SW 1271 (cell line): ENCODE measurements at places on chromosomes 16 and 17.

DNA sequence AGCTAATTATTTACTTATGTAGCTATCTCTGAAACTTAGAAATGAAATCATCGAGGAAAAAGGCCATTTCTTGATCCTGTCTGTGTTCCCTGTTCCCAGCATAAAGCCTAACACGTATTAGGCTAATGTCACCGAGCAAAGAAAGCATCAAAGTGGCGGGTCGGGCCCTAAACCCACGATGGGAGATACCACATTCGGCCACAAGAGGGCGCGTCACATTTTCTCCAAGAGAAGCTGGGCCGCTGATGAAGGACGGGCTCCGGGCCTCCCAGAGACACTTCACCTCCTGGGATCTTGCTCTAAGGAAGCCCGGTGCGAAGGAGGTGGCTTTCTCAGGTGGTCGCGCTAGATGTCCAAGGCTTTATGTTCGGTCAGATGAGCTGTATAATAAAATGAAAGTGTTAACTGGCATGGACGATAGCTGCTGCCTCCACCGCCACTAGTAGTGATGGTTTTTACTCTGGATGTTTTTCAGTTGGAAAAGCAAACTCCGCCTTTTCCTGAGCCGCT is 853 bp upstream of the PDK2 start:
- DNase-seq: peak; percentile 66

DNA sequence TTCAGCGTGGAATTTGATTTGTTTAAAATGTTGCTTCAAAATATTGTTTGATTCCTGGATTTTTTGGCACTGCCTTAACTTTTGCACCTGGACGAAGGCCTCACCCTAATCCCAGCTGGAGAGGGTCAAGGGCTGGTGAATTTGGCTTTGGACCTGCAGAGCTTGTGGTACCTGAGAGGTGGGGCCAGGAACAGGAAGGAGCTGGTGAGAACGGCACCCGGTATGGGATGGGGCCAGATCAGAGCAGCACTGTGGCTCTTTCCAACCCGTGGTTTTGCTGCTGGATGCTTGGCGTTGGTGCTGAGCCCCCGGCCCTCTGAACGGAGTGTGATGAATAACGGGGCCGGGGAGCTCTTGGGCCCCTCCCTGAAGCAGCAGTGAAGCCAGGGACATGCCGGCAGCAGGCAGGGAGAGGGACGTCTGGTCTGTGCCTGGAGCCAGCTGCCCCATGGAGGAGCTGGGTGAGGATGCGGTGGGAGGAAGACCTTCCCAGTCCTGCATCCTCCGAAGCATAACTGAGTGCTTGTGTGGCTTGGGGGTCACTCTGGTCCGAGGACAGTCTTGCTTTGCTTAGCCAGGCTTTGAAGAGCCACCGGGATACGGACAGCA is 275.4 kb downstream of the SEC14L1 start:
- no peak for DNase-seq

GRCh38 chr16:22188595-22189442 is 17.3 kb upstream of the EEF2K start:
- peak; percentile 20 for DNase-seq

GRCh38 chr17:46877466-46877865 is 26.1 kb downstream of the WNT9B start:
- DNase-seq: no peak

DNA sequence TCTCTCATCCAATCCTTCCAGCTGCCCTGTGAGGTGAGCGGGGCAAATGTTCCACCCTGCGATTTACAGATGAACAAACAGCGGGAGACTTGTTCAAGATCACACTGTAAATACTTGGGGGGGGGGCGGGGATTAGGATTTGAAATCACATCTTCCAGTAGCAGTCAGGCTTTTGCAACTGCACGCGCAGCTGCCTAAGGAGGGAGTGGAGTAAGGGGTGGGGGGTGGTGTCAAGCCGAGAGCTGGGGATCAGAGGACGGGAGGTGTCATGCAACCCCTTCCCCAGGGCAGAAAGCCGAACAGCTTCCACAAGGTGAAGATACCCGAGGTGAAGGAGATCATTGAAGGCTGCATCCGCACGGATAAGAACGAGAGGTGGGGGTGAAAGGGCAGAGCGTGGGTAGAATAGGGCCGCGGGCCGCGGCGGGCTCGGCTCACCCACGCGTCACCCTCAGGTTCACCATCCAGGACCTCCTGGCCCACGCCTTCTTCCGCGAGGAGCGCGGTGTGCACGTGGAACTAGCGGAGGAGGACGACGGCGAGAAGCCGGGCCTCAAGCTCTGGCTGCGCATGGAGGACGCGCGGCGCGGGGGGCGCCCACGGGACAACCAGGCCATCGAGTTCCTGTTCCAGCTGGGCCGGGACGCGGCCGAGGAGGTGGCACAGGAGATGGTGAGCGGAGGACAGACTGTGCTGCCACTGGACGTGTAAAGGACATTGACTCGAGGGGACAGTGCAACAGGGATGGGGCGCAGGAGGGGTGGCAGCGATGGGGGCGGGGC is 4.6 kb downstream of the WNK4 start:
- DNase-seq: no peak

DNA sequence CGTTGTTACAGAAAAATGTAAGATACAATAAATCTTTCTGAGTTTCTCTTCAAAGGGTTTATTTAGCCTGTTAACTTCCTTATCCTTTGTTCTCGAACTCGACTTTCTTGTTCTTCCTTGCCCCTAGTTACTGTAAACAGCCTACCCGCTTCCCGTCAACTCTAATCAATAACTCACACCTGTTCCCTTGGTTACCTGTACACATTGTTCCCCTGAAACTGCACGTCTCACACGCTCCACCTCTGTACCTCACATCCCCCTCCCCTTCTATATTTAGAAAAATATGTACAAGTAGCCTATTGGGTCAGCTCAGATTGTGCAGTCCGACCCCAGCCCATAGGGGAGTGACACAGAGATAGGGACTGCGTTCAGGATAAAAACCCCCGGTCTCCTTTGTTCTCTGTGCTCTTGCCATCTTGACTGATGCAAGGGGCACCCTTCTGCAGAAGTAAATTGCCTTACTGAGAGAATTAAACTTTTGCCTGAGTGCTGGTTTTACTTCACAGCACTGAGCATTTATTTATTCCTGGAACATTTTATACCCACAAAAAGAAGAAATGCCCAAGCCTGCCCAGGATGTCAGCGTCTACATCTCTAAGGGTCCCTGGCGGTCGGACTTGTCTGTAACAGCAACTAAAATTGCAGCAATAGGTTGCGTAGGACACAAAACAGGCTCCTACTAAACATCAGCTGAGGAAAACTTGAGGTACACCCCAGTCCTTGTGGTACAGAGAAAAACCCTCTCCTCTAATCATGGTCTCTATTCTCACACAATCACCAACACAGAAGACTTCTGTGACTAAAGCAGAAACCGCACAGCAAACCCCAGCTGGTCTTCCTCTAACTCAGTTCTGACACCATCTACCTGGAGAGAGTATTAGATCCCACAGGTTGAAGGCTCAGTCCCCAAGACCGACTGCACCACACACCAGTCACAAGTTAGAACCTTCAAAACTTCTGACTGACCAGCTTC is 11.3 kb downstream of the WDR45B start:
- no peak for DNase-seq

DNA sequence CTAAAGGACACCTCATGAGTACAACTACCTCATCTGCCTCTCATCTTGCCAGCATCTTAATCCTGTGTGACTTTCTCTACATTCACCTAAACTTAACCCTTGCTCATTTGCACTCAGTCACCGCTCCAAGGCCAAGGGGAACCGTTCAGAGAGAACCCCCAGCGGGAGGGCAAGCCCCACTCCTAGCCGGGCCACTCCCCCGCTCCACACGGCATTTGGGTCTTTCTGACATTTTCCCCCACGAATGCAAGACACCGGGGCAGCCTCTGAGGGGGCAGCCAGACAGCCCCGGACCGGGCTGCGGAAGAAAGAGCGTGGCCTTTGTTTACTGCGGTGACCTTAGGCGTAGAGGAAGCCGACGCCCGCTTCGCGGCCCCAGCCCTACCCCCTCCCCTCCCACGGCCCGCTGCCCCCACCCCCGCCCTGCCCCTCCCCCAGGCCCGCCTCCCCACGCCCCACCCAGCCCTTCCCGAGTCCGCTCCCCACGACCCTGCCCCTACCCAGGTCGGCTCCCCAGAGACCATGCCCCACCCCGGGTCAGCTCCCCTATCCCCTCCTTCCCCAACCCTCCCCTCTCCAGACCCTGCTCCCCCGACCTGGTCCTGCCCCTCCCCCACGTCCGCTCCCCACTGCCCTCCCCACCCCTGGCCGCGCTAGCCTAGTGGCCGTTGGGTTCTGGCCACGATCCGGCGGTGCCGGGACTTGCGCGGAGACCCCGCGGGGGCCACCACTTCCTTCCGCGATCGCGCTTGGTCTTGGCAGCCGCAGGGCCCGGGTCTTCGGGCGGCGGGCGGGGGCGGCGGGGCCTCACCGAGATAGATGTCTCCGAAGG is 789 bp downstream of the CSNK1D start:
- no peak for DNase-seq

- DNase-seq: no peak
These were observed 219.5 kb downstream of the MSI2 start for GRCh38 chr17:57475796-57476195.

GRCh38 chr17:21202512-21202911 is 11.4 kb downstream of the TMEM11 start:
- DNase-seq: no peak

GRCh38 chr16:80231121-80231520 is 309.7 kb upstream of the DYNLRB2 start:
- DNase-seq: no peak

DNA sequence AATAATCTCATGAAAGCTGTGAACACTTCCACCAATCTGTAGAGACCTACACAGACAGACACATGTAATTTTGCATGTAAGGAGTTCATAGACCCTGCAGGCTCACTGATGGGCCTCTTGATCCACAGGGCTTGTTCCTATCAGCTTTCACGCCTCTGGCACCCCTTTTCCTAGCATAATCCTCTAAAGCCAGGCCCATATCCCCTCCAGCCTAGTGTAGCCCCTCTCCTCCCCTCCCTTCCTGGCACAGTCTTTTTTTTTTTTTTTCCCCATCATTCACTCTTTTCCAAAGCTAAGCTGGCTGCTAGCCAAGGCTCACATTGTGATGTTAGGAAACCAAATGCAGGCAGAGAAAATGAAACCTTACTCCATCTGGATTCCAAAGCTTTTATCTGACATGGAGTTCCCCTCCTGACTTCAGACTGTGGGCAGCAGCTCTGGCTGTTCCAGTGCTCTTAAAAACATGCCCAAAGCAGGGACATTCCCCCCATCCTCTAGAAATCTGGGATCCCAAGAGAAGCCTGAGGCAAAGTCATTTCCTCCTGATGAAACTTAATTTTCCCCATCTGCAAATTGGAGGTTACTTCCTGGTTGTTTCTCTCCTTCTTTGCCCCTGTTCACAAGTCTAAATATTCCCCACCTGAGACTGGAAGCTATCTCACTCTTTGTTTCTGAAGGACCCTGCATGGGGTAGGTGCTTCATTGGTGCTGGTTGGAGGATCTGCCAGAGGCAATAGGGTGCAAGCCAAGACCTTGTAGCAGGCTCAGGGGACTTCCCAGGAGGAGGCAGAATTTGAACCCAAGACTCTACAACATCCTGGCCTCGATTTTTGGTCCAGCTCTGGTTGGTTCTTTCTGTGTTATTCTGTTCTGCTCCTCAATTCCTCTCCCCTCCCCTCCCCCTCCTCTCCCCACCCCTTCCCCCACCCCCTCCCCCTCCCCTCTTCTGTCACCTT is 9.9 kb upstream of the CCL5 start:
- DNase-seq: no peak

GRCh38 chr17:80824549-80825470 is 166.8 kb upstream of the CHMP6 start:
- DNase-seq: no peak

- no peak for DNase-seq
These were observed 14.9 kb downstream of the IGFBP4 start for GRCh38 chr17:40457964-40458791.

DNA sequence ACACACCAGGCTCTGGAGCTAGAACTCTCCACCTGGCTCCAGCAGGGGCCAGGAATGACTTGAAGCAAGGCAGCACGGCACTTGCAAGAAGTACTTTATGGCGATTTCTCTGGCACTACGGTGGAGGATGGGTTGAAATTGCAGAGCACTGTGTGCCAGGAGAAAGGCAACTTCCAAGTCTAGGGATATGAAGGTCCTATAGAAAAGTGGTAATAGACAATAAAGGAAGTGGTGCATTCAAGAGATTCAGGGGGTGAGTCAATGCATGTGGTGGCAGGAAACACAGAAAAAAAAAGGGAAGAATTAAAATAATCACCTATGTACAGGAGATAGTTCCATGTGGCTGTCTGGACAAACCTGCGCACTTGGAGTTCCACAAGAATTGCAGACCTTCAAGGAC is 240.3 kb upstream of the DYNLRB2 start:
- peak; percentile 63 for DNase-seq

DNA sequence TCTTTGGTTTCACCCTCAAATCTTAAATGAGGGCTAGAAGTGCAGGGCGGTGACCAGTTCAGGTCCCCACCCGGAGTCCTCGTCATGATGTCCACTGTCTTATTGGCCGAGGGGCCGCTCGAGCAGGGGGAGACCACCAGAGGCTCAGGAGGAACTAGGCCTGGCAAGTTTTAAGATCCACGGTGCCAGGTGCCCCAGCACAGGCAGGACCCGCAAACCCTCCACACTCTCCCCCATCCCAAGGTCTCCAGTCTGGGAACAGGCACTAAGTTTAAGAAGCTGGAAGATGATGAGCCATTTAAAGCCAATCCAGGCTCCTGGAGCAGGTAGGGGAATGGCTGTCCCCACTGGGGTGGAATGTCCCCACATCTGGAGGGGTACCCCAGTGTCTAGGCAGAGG is 4.1 kb downstream of the DLX3 start:
- no peak for DNase-seq

DNA sequence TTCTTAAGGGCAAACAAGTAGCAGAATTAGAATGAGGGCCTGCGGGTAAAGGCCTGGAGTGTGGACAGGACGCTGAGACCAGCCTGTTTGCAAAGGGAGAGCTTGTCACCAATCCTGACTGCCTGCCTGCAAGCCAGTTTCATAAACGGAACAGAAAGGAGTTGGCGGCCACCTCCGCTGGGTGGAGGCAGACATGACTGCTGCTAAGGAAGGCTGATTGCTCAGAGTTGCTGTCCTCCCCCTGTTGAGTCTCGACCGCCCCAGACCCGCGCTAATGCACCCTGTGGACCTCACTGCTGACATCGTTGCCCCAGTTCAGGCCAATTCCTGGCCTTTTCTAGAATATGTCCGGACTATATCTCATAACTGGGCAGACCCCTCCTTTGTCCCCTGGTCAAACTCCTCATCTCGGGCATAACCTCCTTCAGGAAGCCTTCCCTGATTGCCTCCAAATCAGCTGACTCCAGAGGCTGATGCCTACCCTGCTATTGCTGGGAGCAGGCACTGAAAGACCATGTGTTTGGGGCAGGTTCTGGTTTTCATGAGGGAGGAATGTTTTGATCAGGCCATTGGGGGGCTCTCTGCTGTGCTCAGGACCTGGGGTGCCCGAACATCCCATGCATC is 153.0 kb upstream of the CIBAR2 start:
- DNase-seq: no peak
